ENCODE measurements at places on chromosomes 7 and 10.

DNA sequence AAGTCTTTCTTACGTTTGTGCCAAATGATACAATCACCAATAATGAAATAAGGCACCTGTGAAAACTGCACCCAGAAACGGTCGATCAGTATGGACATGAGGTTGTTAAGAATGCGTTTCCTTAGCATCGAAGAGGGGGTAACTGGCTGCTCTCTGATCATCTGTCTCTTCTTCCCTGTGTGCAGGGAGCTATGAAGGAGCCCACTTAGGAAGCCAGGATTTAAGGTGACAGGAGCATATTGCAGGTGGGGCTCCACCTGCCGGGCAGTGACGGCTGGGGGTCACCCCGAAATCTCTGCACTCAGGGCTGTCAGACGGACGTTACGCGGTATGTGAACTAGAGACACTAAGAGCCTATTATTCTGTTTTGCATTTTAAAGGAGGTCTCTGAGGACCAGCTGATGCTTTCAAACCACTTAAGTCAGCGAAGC lies 64.5 kb downstream of the CARD11 start:
- no peak for DNase-seq

DNA sequence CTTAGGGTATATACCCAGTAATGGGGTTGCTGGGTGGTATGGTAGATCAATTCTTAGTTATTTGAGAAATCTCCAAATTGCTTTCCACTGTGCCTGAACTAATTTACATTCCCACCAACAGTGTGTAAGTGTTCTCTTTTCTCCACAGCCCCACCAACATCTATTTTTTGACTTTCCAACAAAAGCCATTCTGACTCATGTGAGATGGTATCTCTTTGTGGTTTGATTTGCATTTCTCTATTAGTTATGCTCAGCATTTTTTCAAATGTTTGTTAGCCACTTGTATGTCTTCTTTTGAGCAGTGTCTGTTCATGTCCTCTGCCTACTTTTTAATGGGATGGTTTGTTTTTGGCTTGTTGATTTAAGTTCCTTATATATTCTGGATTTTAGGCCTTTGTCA lies 66.4 kb downstream of the MGAM2 start:
- DNase-seq: no peak

GRCh38 chr7:21146642-21147423 lies 281.1 kb upstream of the SP4 start:
- no peak for DNase-seq

DNA sequence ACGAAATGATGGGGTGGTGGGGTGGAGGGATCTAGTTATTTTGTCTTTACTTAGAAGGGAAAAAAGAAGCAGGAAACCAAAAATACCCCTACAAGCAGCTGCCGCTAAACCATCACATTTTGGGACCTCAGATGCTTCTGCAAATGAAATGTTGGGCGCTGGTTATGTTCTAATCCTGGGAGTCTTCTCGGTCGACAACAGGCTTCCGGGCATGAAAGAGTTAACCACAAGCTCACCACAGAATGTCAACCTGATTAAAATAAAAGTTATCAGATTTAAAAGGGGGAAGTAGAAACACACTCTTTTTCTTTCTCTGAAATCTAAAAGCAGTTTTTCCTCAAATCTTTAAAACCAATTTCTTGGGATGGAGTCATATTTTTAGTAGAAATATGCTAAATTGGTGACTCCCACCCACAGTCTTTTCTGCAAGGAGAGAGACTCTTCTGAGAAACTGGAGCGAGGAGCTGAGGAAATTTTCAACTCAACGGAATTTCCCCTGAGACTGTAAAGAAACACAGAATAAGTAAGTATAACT lies 16.8 kb downstream of the IL2RA start:
- no peak for DNase-seq

GRCh38 chr7:105185290-105186010 lies 171.4 kb downstream of the KMT2E start:
- DNase-seq: no peak

GRCh38 chr10:100576282-100576635 lies 40.5 kb downstream of the HIF1AN start:
- DNase-seq: no peak

- DNase-seq: no peak
Observed at GRCh38 chr7:21326241-21326640, 101.6 kb upstream of the SP4 start.

DNA sequence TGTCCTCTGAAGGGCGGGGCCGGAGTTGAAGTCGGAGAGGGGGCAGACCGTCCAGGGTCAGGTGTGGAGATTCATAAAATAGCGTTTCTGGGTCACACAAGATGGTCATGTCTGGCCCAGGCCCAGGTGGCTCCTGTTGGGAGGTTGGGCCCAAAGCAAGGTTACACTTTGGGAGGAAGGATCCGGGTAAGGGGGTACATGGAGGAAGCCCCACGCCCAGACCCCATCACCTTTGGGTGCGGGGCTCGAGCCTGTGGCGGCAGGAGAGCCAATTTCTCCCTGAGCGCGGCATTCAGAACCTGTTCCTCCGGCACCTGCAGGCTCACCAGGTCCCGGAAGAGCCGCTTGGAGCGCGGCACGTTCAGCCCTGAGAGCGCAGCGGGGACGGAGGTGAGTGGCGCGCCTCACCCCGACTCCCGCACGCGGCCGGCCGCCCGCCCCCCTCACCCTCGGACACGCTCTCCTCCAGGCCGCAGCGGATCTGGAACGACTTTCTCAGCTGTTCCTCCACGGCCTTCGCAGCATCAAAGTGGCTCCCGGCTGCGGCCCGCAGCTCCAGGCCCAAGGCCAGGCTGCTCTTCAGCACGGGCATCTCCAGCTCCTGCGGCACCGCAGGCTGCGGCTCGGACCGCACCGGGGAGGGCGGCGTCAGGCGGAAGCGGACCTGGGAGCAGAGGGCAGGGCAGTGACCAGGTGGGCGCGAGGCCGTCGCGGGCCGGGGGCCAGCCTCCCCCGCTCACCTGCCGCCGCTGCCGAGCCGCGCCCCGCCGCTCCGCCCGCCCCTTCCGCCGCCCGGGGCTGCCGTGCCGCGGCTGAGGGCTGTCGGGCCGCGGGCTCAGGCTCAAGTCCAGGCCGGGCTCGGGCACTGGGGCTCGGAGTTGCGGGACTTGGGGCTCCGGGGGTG lies 644 bp downstream of the PPP1R35 start:
- peak; percentile 21 for DNase-seq

- no peak for DNase-seq
Observed at GRCh38 chr10:55203319-55203718, 402.3 kb upstream of the PCDH15 start.

DNA sequence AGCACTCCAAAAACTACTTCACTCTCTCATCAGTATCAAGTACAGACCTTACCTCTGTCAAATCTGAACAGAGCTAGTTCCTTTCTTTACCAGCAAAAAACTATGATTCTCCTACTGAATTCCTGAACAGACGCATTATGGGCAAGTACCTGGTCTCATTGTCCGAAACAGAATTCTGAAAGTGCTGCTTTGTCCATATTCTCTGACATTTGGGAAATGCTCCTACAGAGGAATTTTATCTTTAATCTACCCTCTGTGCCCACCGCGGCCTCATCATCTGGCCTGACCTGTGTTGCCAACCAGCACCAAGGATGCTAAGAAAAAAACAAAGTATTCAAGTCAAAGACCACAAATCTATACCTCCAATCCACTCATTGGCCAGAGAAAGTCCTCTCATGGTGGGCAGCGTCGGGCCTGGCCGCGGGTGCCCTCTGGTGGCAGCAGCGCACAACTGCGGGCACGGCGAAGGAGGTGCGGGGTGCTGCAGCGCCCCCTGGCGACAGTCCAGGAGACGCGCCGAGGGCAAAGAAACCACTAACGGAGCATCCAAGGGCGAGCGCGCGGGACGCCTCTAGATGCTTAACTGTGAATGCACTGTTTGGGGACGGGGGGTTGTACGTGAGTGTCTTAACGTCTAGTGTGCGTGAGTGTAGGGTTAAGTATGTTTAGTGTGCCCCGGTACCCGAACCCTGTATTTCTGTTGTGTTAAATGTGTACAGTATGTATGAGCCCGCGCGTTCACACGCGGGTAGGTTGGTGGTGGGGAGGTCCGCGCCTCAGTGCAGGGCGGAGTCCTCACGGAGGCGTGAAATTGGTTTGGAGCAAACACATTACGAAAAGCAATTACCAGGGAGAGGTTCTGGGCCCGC lies 5.0 kb upstream of the GBX1 start:
- peak; percentile 83 for DNase-seq

- DNase-seq: no peak
Observed at GRCh38 chr7:50119815-50120637, 27.0 kb upstream of the ZPBP start.

DNA sequence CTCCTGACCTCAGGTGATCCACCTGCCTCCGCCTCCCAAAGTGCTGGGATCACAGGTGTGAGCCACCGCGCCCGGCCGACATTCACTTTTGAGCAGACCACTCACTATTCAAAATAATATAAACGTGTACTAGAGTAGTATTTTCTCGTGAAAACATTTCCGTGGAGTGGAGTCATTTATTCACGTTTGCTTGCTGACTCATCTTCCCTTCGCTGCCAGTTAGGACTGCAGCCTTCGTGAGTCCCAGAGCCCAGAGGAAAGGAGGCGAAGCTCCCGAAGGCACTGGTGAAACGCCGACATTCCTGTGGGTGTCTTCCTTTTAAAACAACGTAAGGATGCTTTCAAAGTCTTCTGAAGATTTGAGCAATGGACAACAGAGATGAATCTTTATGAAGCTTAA lies 10.9 kb upstream of the INPP5A start:
- DNase-seq: peak; percentile 79

DNA sequence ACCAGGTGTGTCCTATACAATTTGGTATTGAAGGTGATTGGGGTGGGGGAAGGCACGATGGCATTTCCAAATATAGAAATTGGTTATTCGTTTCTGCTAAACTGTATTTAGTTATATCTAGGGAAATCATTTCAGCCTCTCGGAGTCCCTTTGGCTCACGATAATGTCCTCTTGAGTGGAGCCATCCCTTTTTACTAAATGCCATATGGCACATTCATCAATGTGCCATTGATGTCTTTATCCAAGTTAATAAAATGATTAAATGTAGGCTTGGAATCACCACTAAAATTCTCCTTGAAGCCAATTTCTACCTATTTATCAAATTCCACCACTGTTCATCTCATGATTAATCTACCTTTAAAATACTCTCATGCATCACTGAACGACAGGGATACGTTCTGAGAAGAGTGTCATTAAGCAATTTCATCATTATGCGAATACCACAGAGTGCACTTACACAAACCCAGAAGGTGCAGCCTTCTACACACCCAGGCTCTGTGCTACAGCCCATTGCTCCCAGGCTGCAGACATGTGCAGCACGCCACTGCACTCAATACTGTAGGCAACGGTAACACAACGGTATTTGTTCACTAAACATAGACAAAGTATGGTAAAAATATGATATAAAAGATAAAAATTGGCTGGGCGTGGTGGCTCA lies 219.2 kb upstream of the C7orf33 start:
- DNase-seq: no peak

DNA sequence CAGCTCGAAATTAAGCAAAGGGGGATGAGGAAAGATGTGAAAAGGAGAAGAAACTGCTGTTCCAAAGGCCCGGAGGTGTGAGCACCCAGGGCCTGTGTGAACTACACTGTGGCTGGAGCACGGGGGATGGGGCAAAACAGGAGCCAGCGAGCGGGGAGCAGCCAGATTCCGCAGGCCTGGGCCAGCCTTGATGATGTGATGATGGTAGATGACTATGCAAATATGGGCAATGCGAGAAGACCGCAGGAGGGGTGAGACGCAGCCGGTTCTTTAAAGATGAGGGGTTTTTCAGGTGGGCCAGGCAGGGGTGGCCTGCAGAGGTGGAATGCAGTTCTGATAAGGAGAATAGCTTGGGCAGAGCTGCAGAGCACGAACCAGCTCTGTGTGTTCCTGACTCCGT lies 61.5 kb downstream of the LANCL2 start:
- no peak for DNase-seq

DNA sequence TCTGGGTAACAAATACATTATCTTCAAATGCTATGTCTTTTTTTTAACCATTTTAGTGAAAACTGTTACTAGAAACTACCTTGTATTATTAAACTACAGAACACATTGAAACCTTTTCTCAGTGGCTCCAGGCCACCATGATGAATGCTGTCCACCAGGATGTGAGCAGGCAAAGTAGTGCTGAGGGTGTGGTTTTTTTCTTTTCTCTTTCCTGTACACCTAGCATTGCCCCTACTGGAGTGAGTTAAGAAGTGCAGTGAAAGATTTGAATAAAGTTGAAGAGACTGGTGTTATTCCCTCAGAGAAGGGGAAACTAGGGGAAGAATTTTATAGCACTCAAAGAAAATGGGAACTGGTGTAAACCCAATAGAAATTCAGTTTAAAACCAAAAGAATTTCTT lies 120.0 kb upstream of the SAMD8 start:
- DNase-seq: peak; percentile 34

DNA sequence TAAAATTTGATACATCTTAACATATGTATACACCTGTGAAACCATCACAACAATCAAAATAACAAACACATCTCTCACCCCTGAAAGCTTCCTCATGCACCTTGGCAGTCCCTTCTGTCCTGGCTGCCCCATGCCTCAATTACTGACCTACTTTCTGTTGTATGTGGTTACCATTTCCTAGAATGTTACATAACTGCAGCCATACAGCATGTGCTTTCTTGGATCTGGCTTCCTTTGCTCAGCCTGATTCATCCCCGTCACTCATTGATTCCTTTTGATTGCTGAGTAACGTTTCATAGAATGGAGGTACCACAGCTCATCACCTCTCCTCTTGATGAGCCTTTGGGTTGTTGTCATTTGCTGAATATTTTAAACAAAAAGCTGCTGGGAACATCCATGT lies 165.3 kb downstream of the CELF2 start:
- no peak for DNase-seq

GRCh38 chr10:23432166-23432565 lies 6.7 kb upstream of the OTUD1 start:
- no peak for DNase-seq

- no peak for DNase-seq
Observed at GRCh38 chr7:132190683-132191082, 385.6 kb downstream of the PLXNA4 start.

DNA sequence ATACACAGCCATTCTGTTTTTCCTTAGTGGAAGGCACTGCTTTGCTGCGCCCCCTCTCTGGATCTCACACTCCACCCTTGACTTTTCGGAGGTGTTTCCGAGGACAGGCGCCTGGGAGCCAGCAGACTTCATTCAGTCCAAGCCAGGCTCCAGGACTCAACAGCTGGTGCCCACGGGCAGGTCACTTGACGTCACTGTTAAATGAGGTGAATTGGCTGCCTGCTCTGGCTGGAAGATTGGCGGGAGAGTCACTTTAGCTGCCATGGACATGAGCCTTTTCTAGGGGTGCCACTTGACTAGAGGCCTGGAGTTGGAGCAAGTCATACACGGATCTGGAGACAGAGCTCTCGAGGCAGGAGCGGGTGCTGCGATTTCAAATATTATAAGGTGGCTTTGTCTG lies 3.2 kb downstream of the HTRA1 start:
- DNase-seq: no peak

Data from foreskin fibroblast (primary cell).